ENCODE measurements at places on chromosomes 7 and 10.

GRCh38 chr7:93013446-93014061 is 104.2 kb downstream of the SAMD9 start:
- DNase-seq = no peak

- no peak for DNase-seq
These were observed 2.2 kb downstream of the IDE start for GRCh38 chr10:92571649-92572048.

DNA sequence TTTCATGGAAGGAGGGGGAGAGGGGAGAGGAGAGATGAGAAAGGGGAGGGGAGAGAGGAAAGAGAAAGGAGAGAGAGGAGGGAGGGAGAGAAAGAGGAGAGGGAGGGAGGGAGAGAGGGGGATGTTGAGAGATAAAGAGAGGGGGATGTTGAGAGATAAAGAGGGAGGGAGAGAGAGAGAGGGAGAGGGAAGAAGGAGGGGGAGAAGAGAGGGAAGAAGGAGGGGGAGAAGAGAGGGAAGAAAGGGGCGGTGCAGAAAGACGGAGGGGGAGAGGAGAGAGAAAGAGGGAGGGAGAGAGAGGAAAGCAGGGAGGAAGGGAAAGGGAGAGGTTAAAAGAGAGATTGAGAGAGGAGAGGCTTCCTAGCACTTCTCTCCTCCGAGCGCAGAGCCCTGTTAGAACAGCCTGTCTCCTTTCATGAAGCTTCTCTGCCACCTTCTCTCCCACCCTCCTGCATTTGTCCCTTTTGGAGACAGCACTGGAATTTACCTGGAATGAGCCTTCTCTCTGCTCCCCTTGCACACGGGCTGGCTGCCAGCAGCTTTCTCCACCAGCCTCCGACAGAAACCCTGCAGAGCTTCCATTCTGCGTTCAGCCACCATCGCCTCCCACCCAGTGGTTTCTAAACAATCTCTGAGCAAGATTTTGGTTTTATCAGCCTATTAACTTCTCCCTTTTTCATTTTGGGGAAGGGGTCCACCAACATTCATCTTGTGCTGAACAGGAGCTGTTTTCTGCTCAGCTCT is 74.0 kb upstream of the CARD11 start:
- no peak for DNase-seq

GRCh38 chr10:120052964-120053702 is 160.6 kb downstream of the SEC23IP start:
- no peak for DNase-seq

GRCh38 chr7:132740176-132740575 is 163.9 kb upstream of the PLXNA4 start:
- no peak for DNase-seq

- DNase-seq = no peak
These were observed 506.5 kb upstream of the SEMA3D start for GRCh38 chr7:85693326-85693725.

- no peak for DNase-seq
These were observed 90.1 kb upstream of the ADCY1 start for GRCh38 chr7:45484094-45484493.

GRCh38 chr7:117010375-117011133 is 57.3 kb downstream of the ST7 start:
- DNase-seq = no peak

DNA sequence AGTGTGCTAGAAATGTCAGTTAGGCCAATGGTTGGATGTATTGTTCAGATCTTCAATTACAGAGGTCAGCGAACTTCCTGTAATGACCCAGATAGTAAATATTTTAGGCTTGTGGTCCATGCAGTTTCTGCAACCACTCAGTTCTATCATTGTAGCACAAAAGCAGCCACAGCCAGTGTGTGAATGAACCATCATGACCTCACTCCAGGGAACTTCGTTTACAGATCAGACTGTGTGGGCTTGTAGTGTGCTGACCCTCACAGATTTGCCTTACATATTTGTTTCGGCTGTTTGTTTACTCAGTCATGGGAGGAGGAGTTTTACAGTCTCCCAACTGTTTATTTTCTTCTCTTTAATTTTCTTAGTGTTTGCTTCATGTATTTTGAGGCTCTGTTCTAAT is 55.4 kb downstream of the LANCL2 start:
- no peak for DNase-seq

- no peak for DNase-seq
These were observed 224.7 kb upstream of the ADARB2 start for GRCh38 chr10:1961989-1962388.

GRCh38 chr10:114239117-114239993 is at the start of gene VWA2:
VWA2 (plus strand) TSS chr10:114239254; CDS start chr10:114248714, 9,460 bp downstream.
- DNase-seq = no peak

DNA sequence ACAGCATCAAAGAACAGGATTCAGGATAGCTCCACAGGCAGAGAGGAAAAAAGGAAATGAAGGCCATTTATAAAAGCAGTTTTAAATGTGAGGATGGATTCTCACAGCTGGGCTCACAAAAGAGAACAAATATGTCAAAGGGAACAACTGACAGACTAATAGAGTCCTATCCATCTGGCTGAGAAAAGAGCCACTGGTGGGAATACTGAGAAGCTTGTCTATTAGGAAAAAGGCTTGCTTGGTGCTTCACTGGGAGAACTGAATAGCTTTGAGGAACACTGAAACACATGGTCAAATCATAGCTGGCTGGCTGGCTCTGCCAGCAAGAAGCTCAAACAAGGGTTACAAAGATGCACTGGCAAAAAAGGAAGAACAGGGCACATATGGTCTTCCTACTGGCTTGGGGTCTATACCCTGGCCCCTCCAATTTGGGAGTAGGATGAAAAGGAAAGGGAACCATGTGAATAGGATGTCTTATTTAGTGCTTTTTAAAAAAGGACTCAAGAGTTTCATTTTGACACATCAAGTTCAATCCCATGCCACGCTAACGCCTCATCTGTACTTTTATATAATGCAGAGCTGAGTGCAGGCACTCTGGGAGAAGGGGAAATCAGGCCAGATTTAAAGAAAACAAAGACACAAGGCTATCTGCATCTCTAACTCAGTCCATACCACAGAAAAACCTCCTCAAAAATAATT is 44.8 kb upstream of the KCNIP2 start:
- no peak for DNase-seq

DNA sequence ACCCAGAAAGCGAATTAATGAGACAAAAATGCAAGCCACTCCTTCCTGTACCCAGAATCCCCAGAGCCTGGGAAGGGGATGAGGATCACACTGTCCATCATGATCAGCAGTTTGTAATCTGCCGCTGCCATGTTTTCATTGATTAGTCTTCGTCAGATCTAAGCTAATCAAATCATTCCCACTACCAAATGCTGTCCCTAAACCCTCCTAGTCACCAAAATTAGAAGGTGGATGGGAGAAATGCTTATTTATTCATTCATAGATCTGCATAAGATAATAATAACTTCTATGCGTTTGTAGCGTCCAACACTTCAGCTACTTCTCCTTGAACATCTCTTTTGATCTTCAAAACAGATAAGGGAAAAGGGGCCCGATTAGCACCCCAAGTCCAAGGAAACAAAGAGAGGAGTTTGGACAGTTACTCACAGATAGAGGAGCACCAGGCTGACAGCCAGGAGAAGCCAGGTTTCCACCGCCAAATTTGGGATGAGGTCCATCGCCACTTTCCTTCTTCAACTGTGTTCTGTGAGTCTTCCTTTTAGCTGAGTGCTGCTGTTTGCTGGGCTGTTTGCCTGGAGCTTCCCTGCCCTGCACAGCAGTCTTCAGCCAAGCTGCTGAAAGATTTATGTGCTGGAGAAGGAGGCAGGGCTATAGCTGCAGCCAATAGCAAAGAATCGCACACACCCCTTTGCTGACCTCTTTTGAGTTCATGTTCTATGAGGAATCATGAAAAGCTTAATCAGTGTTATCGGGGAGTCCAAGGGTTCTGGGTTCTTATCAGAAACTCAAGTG is at the start of gene CYP3A5:
CYP3A5 (minus strand) TSS at position 597 of the 792 bp plus-strand sequence; CDS start at position 497, 100 bp downstream.
- no peak for DNase-seq

GRCh38 chr7:105376908-105377533 is 11.7 kb downstream of the SRPK2 start:
- DNase-seq = no peak

- DNase-seq = no peak
These were observed 2.8 kb upstream of the SMARCD3 start for GRCh38 chr7:151251328-151251688.

GRCh38 chr10:70693619-70694335 is 21.5 kb downstream of the ADAMTS14 start:
- DNase-seq = no peak

- no peak for DNase-seq
These were observed 88.6 kb downstream of the XRCC2 start for GRCh38 chr7:152587366-152587765.

- no peak for DNase-seq
These were observed 6.8 kb upstream of the PARD3 start for GRCh38 chr10:34821587-34822585.

DNA sequence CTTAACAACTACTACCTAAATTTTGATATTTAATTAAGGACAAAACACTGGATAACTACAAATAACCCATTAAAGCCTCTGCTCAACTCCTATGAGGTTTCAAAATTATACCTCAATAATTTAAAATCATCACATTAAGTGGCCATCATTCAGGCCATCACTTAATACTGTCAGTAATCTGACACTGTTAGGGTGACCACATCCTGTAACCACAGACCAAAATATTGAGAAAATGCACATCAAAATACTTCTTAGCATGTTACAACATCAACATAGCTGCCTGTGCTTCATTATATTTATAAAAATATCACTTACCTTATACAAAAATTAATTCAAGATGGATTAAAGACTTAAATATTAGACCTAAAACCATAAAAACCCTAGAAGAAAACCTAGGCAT is 23.3 kb downstream of the SEM1 start:
- DNase-seq = no peak

- DNase-seq = no peak
These were observed 516.4 kb downstream of the PCDH15 start for GRCh38 chr10:54284526-54285193.

- no peak for DNase-seq
These were observed 109.4 kb downstream of the FAM107B start for GRCh38 chr10:14665304-14665703.

DNA sequence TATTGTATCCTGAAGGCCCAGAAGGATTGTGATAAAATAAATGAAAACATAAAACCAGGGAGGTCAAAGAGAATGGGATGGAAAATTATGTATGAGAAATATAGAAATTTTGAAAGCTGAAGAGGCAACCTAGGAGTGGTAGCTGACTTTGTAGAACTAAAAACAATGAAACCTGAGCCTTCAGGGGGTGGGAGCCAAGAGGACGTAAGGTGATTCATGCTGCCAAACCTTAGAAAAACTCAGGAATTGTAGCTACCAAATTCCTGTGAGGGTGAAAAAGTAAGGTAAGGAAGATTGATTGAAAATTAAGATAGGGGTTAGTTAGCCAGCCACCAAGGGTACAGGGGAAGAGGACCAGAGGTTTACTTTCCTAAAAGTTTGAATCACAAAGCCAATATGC is 213.2 kb downstream of the KCND2 start:
- DNase-seq = no peak

- DNase-seq = no peak
These were observed 104.4 kb upstream of the FAM3C start for GRCh38 chr7:121500360-121501058.

DNA sequence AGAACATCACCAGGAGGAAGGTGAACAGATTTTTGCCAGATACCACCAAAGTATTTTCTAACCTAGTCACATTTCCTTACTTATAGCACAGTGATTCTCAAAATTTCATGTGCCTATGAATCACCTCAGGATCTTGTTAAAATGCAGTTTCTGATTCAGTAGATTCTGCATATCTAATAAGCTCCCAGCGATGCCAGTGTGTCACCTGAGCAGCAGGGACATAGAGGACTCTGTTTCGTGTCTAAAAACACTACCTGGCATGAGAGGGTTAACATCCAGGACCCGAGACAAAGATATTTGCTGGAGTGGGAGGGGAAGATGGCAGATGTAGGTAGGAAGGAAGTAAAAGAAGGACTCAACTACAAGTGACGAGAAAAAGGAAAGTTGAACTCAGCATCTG is 252.1 kb upstream of the KMT2E start:
- no peak for DNase-seq

DNA sequence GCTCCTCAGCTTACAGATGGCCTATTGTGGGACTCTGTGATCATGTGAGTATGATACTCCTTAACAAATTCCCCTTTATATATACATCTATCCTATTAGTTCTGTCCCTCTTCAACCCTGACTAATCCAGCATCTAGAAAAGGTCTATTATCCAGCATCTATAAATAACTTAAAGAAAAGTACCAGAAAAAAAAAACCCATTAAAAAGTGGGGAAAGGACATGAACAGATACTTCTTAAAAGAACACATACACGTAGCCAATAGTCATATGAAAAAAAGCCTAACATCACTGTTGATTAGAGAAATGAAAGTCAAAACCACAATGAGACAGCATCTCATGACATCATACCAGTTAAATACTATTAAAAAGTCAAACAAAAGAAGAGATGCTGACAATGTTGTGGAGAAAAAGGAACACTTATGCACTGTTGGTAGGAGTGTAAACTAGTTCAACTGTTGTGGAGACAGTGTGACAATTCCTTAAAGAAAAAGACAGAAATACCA is 549.5 kb upstream of the GRM3 start:
- no peak for DNase-seq

- DNase-seq = no peak
These were observed 773.9 kb downstream of the LRMDA start for GRCh38 chr10:76205361-76205760.

DNA sequence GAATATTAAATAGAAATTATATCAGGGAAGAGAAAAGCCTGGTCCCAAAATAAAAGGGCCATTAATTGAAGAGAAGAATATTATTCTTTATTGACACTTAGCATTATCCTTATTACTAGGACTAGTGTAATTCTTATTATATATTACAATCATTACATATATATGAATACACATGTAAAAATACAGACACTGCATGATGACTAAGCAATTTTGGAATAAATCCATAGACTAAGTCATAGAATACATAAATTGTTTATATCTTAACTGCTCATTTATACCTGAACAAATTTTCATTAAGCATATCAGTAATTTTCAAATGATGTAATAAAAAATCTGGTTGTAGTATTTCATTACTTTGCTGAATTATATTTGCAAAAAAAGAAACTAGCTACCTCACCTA is 29.7 kb upstream of the SLC13A1 start:
- DNase-seq = no peak

DNA sequence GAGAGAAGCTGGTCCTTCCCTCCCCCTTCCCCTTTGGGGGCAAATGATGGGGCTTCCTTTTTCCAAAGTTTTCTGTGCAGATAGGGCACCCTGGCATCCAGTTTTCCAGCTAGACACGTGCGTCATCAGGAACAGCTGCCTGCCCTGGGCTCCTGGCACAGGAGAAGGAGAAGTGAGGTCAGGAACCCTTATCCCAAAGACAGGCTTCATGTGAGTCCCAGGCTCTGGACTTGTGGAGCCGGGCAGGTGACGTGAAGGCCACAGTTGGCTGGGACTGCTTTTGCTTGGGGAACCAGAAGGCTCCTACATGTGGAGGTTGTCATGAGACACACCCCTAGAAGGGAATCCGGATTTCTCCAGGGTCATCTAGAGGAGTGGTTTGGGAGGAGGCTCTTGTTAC is 66.5 kb downstream of the RBM20 start:
- DNase-seq = no peak

GRCh38 chr10:42952349-42952748 is 124.5 kb upstream of the RET start:
- DNase-seq = no peak

Measured in stimulated activated CD8-positive, alpha-beta memory T cell treated with anti-CD3 and anti-CD28 coated beads, Interleukin-4, amount 100 ng/mL, for 1 hour (primary cell).